Activated T-helper 2 cell treated with anti-CD3 and anti-CD28 coated beads, Interferon-gamma antibody, Interleukin-2, Interleukin-4, amounts not matched to agents 10 μg/mL and 5 μg/mL and 100 μg/mL, durations not matched to agents 14 hours and 24 hours and 36 hours (primary cell): ENCODE measurements at places on chromosomes 7 and 10.
A peak's percentile ranks its signal among the peaks of the same experiment; 100 is the strongest.

DNA sequence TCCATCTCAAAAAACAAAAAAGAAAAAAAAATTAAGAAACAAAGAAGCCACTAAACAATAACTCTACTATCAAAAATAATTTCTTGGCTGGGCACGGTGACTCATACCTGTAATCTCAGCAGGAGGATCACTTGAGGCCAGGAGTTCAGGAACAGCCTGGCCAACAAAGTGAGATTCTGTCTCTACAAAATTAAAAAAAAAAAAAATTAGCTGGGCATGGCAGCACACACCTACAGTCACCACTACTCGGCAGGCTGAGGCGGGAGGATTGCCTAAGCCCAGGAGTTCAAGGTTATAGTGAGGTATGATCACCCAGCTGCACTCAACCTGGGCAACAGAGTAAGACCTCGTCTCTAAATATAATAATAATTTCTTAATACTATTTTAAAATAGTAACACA lies 69.0 kb downstream of the PARD3 start:
- no peak for DNase-seq

GRCh38 chr7:14289957-14290356 lies 300.5 kb upstream of the ETV1 start:
- DNase-seq: no peak

DNA sequence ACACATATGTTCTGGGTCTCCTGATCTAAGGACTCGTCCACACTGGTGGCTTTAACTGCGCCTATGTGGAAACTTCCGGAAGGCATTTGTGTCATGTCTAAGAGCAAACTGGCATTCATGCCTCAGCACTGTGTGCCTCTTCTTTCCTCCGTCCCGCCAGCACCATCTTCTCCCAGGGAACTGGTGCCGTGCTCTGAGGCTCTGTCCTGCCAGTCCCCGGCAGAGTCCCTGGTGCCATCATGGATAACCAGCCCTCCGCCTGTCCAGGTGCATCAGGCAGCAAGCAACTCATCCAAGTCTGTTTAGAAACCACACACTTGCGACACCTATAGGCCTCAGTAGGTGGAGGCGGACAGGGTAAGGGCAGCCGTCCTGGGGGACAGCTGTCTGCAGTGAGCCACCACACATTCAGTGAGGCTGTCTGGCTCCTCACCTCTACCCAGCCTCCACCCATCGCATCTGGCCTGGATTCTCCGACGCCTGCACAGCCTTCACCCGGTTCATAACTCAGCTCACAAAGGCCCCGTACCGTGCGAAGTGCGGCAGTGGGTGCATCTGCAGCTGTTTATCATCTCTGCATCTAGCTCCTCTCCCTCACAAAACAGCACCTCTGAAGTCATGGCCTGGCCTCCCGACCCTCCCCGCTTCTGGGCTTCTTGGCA lies 162.7 kb downstream of the DIP2C start:
- no peak for DNase-seq

- no peak for DNase-seq
These were observed 166.6 kb upstream of the KLF14 start for GRCh38 chr7:130900471-130901076.

GRCh38 chr10:43952760-43953159 lies 304.1 kb upstream of the ZNF32 start:
- DNase-seq: no peak

- no peak for DNase-seq
These were observed 49.0 kb upstream of the TMEM72 start for GRCh38 chr10:44862006-44862751.

DNA sequence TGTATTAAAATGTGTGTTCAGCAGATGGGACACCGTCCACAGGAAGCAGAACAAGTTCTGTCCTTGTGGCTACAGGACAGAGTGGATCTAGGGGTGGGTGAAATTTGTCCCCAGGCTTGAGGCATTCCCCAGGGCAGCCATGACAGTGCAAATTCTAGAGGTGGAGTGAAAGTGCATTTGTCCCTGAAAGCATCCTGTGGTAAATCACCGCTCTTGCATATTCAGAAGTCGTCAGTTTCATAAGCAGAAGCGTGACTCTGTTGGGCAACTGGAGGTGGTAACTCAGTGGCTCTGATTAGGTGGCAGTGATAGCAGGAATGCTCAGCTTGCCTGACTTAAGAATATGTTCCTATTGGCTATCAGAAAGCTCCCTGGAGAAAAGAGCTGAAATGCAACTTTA lies 96.6 kb downstream of the SNX10 start:
- no peak for DNase-seq

- DNase-seq: no peak
These were observed 8.2 kb upstream of the RBP3 start for GRCh38 chr10:47339759-47340607.

GRCh38 chr7:123748171-123748733 lies 551 bp downstream of the WASL start:
- DNase-seq: peak; percentile 26

GRCh38 chr10:47029181-47030009 lies 118.2 kb downstream of the PTPN20 start:
- no peak for DNase-seq

- no peak for DNase-seq
These were observed at the start of gene GRID2IP for GRCh38 chr7:6551016-6551511. Gene GRID2IP (minus strand): TSS chr7:6551461. CDS start chr7:6551436, 25 bp downstream.

GRCh38 chr10:1160561-1161314 lies 104.6 kb downstream of the WDR37 start:
- no peak for DNase-seq

DNA sequence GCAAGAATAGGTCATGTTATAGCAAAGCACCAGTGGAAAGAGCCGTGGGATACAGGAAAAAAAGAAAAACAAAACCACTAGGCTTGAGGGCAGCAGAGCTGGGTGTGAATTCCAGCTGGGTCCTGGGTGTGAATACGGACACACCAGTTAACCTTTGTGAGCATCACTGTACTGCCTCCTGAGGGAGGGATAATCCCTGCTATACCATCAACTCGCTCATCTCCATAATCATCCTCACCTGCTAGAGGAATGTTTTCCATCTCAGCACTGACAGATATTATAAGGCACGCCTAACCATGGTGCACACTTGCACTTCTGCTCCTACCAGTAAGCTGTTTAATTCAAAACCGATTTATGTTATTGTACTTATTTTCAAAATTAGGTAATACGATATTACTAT lies 62.2 kb downstream of the GSAP start:
- DNase-seq: no peak

DNA sequence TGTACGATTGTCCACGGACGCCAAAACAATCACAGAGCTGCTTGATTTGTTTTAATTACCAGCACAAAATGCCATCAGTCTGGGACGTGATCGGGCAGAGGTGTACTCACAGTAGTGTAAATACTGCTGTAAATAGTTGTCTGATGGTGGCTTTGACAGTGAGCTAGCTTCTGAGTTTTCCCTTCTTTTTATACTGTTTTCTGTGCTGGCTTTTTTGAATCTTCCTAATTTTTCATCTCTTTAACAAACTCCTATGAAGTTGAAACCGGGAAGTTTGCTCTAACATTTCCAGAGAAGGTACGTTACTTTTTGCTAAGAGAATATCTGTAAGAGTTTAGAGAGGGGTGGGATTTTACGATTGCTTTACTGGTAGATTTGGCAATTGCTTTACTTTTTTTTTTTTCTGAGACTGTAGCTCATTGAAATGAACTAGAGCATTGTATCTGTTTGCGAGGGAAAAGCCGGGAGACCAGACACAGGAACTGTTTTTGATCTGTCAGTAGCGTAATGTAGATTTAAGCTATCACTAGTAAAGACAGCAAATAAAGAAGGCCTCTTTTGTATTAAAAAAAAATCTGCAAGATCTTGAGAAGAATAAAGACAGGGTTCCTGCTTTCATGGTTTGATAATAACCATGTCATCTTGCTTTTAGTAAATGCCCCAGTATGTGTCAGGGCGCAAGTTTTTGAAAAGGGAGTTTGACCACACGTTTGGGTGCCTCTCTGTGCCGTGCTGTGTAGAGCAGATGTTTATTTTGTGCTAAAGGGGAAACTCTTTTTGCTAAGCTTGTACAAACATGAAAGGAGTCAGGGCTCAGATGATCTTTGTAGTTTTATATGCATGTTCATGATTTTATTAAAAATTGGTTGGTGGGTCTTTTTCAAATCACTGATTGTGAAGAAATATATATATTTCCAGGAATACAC lies 712 bp downstream of the FOXP2 start:
- no peak for DNase-seq

DNA sequence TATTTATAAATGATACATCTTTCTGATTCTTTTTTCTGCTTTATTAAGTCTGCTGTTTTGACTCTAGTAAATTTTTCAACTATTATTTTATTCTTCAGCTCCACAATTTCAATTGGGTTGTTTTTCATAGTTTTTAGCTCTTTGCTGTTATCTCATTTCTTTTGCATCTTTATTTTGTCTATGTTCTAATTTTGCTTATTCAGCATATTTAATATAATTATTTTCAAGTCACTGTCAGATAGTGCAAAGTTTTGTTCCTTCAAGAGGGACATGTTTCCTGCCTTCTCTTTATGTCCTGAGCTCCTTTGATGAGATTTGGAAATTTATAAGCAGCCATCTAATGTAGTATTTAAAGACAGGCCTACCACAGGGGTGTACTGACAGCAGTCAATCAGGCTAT lies 131.5 kb upstream of the ZNF722 start:
- DNase-seq: no peak

GRCh38 chr7:44749992-44750391 lies 1.3 kb downstream of the ZMIZ2 start:
- no peak for DNase-seq

- no peak for DNase-seq
These were observed 29.6 kb downstream of the CCDC172 start for GRCh38 chr10:116353817-116354216.

DNA sequence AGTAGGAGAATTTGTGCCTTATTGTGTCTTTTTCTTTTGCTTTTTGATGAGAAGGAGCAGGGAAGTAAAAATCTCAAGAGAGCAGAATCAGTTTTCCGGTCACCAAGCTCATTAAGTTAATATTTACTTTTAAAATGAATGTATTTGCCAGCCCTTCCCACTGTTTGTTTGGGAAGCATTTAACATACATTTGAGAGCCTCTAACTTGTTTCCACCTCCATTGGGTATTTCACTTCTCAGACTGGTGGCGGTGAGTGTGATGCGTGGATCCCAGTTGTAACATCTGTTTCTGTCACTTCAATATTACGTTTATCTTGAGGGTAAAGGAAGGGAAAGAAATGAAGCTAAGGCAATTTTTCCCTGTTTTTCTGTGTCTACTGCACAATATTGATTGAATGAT lies 22.8 kb downstream of the CDK14 start:
- DNase-seq: no peak

DNA sequence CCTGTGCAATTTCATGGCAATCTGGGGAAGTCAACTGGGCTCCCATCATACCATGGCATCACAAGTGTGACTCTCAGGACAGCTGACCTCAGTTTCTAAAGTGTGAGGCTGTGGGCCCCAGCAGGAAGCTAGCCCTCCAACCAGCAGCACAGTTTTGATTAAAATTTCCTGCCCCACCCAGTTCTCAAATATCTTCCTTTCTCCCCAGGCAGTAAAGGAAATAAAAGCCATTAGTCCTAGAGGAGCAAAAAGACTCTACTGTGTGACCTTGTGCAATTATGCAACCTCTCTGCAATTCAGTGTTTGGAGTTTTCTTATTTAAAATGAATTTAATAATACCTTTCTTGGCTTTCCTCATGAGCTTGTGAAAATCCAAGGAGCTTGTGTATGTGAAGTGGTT lies 143.1 kb upstream of the CDCA7L start:
- no peak for DNase-seq

DNA sequence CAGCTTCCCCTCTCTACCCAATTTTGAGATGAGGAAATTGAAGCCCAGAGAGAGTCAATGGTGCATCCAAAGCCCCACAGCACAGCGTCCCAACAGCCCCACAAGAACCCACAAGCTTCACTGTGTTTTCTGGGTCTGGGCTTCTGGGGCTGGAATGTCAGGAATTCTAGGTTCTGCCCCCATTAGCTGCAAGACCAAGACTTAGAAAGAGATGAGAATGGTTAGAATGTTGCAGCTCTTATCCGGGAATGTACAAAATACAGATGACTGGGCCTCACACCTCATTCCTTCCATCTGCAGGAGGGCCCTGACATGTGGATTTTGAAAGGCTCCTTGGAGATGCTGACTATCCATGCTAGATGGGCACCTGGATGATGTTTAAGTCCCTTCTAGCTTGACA lies 6.0 kb upstream of the SGPL1 start:
- DNase-seq: no peak

GRCh38 chr10:35005868-35006267 lies 84.3 kb downstream of the CUL2 start:
- DNase-seq: no peak

DNA sequence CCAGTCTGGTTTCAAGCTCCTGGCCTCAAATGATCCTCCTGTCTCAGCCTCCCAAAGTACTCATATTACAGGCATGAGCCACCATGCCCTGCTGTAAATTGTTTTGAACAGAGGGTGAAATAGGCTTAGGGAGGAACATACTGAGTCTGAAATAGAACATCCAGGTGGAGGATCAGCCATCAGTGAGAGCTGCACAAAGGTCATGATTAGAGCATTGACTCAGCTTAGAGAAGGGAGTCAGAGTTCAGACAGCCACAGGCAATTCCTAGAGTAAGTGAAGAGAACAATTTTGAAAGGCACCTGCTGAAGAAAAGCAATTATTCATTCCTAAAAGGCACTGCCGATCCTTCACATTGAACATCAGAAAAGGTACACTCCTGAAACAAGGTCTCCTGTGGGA lies 15.9 kb upstream of the NEBL start:
- DNase-seq: no peak

DNA sequence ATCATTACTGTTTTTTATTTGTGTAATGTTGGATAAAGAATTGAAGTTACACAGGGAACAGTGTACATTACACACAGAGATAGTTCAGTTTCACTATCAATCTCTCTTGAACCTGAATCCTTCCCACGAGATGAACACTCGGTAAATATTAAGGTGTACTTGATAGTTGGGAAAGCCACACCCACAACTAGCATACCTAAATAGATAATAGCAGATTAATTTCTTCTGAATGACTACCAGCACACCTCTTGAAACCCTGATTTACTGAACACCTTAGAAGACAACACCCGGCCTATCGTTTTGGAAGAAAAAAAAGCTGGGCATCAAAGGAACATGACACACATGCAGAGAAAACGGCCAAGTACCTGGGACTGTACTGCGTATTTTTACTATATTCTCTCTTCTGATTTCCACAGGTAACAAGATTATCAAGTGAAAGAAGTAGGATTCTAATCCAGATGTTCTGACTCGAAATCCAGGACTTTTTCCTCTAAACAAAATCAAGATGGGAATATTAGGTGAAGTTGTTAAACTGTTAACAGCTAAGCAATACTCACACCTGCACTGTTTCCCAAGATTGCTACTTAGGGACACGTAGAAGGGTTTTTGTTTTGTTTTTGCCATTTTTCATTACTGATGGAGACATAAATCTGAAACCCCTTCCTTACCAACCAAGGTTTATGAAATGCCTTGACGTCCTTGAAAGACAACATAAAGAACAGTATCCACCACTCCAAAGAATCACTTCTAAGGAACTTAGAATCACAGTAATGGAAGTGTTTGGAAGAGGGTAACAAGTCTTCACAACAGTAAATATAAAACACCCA lies 1.0 kb downstream of the CCDC186 start:
- no peak for DNase-seq

GRCh38 chr10:31622978-31623377 lies 304.0 kb downstream of the ZEB1 start:
- DNase-seq: no peak
